NCI-H510A treated with DMSO at 0.1 percent for 48 hours (cell line): ENCODE measurements at places on chromosomes 4 and X.

GRCh38 chrX:149372866-149373265, 132.2 kb downstream of the IDS start:
- no peak for DNase-seq

- no peak for DNase-seq
Measured at GRCh38 chr4:108024085-108024877, 34.6 kb downstream of the HADH start.

DNA sequence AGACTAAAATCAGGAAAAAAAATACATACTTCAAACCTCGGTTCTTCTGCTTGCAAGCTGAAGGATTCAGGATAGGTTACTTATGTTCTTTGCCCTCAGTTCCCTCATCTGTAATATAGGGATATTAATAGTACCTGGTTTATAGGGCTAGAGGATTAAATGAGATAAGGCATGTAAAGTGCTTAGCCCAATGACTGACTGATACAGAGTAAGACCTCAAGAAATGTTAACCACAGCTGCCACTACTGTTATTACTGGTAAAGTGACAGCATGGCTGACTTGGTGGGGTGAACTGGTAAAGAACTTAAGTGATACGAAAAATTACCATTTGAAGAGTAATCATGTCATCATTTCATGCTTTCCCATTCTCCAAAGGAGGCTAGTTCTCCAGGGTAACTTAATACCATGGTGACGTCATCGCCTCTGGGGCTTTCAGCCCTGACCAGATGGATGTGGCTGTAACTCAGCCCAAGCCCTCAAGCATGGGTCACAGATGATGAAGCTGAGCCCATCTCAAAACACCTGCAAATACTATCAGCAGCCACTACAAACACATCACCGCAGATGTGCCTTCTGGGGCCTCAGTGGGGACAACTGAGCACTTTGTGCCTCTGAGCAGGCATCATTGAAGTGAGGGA, 44.5 kb upstream of the SCML1 start:
- peak; percentile 83 for DNase-seq

GRCh38 chr4:186341655-186342054, 75.7 kb downstream of the F11 start:
- DNase-seq, result no peak

DNA sequence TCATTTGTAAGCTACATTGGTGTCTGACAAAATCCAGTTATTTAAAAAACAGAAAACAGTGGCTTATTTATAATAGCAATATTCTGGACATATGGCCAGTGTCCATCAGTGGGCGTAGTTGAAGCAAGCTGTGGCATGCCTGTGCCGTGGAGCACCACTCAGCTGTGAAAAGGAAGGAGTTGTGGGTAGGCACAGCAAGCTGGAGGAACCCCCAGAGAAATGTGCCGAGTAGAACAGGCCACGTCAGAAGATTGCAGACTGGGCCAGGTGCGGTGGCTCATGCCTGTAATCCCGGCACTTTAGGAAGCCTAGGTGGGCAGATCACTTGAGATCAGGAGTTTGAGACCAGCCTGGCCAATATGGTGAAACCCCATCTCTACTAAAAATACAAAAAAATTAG, 102.4 kb downstream of the GPR143 start:
- no peak for DNase-seq

DNA sequence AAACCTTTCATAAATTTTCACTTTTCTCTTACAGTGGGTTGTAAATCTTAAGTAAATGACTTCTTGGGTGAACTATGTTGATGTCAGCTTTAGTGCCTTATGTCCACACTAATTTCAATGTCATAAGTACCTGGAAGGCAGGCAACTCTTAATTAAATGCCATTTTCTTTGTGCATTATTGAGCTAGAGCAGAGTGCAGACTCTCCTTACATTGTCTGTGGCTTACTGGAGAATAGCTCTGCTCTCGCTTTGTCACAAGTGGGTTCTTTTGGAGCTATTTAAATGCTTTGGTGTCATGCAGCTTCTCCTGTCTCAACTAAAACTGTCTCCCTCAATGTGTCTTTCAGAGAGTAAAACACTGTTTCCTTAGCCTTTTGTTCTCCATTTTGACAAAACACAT, 411.6 kb downstream of the STIM2 start:
- DNase-seq, result no peak

- peak; percentile 1 for DNase-seq
Measured at GRCh38 chrX:8179656-8180055, 8.6 kb upstream of the VCX2 start.

DNA sequence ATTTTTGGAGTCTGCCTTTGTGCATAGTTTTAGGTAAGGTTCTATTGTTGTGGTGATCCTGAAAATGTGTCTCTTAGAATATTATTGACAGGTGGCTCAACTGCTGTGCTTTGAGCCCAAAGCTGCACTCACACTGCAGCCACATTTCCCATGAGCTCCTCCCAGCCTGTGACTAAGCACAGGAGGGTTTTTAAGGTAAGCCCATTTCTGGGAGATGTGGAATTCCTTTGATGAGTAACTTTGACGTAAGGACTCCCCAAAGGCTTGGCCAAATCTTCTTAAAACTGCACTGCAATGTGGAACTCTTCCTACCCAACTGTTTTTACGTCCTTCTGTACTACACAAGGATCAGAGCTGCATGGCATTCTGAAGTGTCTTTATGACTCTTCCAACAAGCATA, 20.0 kb upstream of the TMPRSS11A start:
- DNase-seq, result no peak

DNA sequence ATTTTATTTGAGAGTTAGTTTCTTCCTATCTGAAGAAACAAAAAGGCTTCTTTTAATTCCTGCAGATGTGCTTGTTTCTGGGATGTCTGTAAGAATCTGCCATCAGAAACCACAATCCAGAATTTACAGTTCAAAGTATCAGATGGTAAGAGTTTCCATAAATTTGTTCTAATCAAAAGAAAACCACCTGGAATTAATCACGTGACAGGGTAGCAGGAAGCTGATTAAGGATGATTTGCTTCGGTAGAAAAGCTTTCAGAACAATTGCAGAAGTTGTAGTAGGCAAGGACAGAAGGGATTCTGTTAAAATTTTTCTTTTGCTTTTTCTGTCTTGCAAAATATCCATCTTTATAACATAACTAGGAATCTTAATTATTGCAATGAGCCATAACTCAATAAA, 1975.1 kb upstream of the AGA start:
- no peak for DNase-seq

- no peak for DNase-seq
Measured at GRCh38 chrX:154376774-154377173, 2.3 kb upstream of the EMD start.

- no peak for DNase-seq
Measured at GRCh38 chr4:15964159-15964558, 1.2 kb upstream of the FGFBP2 start.

- no peak for DNase-seq
Measured at GRCh38 chrX:21493226-21493830, 119.1 kb downstream of the CNKSR2 start.

DNA sequence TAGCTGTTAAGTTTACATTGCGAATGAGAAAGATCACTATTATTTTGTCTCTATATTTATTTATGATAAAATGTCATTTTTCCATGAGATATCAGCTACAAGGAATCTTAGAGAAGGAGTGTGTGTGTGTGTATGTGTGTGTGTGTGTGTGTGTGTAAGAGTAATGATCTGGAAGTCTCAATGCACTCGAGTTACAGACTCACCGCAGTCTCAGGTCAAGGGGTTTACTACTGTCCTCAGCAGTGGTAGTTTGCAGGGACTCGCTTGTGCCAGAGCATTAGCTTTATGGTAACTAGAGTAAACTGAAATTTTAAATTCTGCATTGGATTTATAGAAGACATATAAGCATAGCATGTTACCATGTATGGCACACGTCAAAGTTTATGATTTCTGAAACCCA, 30.8 kb downstream of the LRP2BP start:
- DNase-seq, result no peak

GRCh38 chr4:152607178-152607577, 71.3 kb upstream of the FBXW7 start:
- no peak for DNase-seq

DNA sequence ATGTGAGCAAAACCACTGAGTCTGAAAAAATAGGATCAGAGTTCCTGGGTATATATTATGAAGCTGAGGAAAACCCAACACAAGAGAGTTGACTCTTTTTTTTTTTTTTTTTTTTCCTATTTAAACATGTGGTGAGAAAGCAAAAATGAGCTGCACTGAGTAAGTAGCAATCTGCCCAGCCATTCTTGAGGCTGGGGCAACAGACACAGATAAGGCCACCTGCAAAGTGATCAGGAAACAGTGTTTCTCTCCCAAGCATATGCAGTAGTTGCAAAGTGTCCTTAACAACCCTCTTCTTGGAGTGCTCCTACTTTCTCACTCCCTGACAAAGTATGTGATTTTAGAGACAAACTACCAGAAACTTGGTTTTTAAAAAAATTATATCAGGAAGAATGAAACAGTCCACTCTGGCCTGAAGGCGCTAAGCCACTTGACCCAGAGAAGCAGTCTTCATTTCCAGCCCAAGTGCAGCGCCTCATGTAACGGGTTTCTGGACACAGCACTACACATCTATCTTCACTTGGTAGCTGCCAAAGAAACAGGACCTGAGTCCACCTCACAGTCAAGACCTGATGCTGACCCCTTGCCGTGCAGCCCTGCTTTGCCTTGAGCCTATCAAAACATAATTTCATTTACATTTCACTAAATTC, 124.6 kb upstream of the MAP3K15 start:
- DNase-seq, result no peak
